ENCODE measurements at places on chromosomes 12 and 14.
A peak's percentile ranks its signal among the peaks of the same experiment; 100 is the strongest.

DNA sequence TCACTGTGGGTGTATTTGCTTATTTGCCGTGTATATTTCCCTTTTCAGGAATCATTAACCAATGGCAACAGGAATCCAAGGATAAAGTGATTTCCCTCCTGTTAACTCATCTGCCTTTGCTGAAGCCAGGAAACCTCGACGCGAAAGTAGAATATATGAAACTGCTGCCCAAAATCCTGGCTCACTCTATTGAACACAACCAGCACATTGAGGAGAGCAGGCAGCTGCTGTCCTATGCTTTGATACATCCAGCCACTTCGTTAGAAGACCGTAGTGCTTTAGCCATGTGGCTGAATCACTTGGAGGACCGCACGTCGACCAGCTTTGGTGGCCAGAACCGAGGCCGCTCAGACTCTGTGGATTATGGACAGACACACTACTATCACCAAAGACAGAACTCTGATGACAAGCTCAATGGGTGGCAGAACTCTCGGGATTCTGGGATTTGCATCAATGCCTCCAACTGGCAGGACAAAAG is 135.1 kb downstream of the SAMD4A start:
- no peak for DNase-seq

GRCh38 chr12:39329018-39329417 is 113.9 kb downstream of the KIF21A start:
- no peak for DNase-seq

GRCh38 chr14:63596998-63597658 is 44.5 kb downstream of the WDR89 start:
- DNase-seq = no peak

- DNase-seq = no peak
Measured at GRCh38 chr12:68534108-68534507, 76.6 kb upstream of the RAP1B start.

DNA sequence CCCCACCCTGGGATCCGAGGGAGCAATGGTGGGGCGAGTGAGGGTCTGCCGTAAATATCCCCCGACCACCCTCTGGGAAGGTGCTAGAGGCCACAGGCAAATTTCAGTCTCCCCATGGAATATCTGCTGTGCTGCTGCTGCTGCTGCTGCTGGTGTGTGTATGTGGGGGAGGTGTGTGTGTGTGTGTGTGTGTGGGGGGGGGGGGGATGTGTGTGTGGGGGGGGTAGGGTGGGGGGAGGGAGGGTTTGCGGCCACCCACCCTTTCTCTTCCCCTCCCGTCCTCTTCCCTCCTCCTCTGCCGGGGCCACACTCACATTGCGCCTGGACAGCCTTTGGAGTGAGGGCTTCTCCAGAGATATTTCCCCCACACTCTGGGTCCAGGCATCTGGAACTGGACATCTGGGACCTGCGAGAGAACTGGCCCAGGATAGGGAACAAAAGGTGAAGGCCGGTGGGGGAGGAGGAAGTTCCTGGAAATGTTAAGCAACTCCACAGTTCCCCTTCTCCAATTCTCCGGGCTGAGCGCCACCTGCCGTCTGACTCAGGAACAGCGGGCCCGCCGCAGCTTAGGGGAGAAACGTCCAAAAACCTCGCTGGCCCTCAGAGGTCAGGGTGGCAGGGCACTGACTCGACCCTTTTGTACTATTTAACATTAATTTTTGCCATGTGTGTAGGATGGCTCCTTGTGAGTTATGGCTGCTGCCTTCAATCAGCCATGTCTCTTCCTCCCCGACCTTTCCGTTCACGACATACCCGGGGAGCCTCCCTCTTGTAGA is at the start of gene C1RL:
Gene C1RL (minus strand): TSS at position 419 of the 776 bp plus-strand sequence. CDS start 34 bp downstream, at position 385.
- DNase-seq = peak; percentile 88

- peak; percentile 14 for DNase-seq
Measured at GRCh38 chr12:54549774-54550451, 512 bp downstream of the PDE1B start.

GRCh38 chr12:50799908-50800307 is 36.0 kb downstream of the ATF1 start:
- no peak for DNase-seq

DNA sequence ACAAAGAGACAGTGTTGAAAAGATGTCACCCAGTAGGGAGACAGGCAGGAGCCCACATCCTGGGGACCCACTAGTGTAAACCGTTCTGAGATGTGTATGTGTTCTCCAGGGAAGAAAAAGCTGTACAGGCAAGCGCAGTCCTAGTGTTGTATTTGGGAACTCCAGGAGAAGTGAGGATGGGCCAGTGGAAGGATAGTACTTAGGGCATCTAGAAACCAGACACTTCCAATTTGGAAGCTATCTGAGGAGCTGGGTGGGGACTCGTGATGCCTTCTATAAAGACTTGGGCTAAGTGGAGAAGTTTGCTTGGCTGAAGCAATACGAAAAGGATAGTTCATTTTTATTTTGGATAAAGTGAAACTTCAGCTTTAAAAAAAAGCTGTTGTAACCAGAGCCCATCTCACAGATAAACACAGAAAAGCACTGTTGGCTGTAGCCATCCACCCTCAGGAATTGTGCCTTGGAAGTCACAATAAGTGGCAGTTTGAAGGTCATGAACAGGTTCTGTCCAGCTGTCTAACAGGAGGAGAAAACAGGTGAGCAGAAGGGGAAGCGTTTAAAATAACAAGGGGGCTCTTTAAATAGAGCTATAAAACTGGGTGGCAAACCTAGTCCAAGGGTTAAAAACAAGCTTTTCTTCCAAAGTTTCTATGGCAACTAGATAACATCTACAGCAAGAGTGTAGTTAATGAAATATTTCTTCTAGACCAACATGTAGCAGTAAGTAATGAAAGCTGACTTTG is 108.0 kb upstream of the ARHGAP5 start:
- no peak for DNase-seq

DNA sequence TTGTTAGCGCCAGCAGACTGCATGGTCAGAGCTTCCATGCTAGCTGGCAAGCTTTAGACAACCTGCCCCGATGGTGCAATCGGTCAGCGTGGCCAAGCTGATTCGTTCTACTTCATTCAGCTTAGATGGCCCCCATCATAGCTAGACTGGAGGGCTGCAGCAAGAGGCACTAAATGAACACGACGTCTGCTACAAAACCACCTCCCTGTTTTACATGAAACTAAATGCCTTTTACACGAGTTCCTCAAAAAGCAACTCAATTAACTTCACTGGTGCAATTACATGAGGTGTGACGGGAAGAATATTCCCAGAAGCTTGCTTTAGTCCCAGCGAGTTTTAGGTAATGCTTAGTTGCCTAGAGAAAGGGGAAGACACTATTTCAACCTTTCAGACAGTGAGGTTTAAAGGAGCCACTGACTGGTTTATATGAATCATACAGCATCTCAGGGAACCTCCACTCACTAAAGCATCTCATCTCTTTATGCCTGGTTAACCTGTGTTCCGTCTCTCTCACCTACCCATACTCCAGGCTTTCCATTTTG is 8.4 kb downstream of the NIN start:
- DNase-seq = no peak

Data from stimulated activated CD4-positive, alpha-beta T cell treated with anti-CD3 and anti-CD28 coated beads, Interleukin-12 subunit alpha, Interleukin-12 subunit beta, amount 100 ng/mL, for 24 hours (primary cell).